Head of caudate nucleus (tissue), 42 donors: ENCODE measurements at places on chromosomes 7 and 10.

DNA sequence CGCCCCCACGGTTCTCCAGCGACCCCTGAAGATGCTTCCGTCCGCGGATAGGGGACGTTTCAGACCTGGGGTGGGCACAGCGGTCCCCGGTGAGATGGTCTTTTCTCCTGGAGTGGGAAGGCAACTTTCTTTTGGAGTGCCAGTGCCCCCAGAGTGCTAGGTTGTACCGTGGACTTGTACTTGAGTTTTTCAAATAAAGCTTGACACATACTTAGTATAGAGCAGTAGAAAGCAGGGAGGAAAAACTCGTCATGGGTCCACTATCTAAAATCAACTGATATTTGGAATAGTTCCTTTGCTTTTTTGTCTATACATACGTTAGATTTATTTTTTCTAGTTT, 28.4 kb downstream of the RBM20 start:
- no peak for DNase-seq

GRCh38 chr7:149141893-149142292, 5.4 kb upstream of the ZNF398 start:
- no peak for DNase-seq

GRCh38 chr10:95500649-95501048, 60.5 kb downstream of the SORBS1 start:
- no peak for DNase-seq

GRCh38 chr10:53597835-53598251, 825.3 kb upstream of the MBL2 start:
- DNase-seq: no peak

DNA sequence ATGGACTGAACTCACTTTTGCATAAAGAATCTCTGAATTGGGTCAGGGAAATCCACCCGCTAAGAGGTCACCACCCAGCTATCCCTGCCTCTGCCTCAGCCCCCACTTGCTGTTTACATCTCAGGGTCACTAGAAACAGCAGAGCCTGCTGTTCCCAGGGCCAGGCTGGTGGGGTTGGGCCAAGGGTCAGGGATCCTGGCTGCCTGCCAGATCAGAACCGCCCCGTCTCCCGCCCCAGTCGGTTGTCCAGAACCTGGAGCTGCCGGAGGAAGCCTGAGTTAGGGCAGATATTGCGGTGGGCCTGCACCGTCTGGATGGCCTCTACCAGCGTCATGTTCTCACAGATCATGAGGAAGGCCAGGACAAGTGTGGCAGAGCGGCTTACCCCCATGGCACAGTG, 17.0 kb upstream of the SAMD8 start:
- no peak for DNase-seq
